IPS-NIHi11 (cell line): ENCODE measurements at places on chromosomes 12 and 14.

DNA sequence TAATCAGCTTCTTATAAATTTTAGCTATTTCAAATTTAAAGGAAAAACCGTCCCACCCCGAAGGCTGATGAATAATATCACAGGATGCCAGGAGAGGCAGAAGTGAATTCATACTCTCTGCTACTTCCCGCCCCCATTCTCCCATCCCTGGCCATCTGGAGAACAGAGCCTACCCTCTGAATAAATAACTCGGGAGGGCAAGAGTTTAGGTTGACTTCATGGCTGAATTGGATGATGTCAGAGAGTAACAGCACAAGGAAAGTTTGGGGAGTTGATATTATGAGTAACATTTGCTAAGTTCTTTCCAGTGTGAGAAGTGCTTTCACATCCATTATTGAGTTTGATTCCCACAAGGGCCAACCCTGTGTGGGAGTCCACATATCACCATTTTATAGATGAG lies 241.6 kb downstream of the EGLN3 start:
- no peak for DNase-seq

DNA sequence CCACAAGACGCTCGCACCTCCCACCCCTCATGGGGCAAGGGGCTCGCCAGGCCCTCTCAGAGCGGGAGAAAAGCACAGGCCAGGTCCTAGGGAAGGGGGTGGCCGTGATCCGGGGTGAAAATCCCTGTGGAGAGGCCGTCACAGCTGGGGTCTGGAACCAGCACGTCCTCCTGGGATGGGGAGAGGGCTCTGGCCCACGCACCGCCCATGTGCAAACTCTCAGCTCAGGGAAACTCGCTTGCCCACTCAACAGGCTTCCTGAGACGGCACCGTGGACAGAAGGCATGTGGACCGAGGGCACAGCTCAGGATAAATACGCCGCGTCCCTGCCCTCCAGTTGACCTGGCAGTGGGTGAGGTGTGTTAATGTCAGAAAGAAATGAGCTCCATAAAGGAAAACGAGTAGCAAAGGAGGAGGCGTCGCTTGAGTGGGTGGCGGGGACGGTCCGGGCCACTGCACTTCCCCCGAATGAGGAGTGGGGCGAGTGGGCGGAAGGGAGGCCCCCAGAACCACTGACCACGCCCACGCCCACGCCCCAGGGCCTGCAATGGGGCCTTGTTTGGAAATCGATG lies 57.6 kb upstream of the GALNT9 start:
- DNase-seq = no peak

DNA sequence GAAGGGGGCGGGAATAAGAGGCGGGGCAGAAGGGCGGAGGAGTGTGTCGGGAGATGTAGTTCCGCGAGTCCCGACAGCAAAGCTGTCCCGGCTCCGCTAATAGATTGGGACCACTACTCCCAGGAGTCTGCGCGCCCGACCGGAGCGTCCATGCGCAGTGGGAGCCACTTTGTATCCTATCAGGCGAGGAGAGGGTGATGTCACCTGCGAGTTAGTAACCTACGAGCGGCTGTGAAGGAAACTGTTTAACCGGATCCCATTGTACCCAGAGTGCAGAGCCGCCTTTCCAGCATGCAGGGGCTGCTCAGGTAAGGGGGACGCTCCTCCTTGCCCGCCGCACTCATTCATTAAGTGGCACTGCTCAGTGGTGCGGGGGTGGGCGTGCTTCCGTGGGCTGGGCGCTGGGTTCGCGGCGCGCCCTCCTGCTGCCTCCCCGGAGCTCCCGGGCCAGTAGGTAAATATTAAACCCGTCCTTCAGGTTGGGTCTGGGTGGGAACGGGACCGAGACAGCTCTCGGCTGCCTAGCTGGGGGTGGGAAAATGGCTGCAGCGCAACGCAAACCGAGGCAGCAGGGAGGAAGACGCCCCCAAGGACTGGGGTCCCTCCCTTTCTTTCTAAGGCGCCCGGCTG lies at the start of gene DAAM1:
DAAM1 (plus strand) TSS at position 207 of the 630 bp plus-strand sequence. CDS start 74,811 bp downstream, outside the sequence.
- peak; percentile 90 for DNase-seq

DNA sequence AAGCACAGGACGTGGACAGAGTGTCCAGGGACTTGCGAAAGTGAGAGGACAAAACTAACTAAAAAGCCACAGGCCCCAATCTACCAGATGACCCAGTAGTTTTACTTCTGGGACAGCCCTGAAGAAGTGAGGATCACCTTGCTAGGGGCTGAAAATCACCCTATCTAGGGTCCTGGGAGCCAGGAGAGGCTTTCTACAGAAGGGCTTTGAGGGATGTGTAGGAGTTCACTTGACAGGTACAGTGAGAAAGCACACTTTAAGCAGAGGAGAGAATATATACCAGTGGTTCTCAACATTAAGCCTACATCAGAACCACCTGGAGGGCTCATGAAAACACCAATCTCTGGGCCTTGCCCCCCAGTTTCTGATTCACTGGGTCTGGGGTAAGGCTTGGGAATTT lies 60.8 kb downstream of the ZNF664 start:
- no peak for DNase-seq

DNA sequence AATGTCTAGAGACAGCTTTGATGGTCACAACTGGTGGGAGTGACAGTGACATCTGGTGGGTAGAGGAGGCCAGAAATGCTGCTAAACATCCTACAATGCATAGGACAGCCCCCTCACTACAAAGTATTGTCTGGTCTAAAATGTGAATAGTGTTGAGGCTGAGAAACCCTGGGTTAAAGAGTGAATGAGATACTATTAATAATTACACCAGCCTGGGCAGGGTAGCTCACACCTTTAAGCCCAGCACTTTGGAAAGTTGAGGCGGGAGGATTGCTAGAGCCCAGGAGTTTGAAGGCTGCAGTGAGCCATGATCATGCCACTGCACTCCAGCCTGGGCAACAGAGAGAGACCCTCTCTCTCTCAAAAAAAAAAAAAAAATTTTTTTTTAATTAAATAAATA lies 11.1 kb downstream of the SVOP start:
- no peak for DNase-seq

- DNase-seq = no peak
Observed at GRCh38 chr14:26380637-26381036, 217.2 kb downstream of the NOVA1 start.

DNA sequence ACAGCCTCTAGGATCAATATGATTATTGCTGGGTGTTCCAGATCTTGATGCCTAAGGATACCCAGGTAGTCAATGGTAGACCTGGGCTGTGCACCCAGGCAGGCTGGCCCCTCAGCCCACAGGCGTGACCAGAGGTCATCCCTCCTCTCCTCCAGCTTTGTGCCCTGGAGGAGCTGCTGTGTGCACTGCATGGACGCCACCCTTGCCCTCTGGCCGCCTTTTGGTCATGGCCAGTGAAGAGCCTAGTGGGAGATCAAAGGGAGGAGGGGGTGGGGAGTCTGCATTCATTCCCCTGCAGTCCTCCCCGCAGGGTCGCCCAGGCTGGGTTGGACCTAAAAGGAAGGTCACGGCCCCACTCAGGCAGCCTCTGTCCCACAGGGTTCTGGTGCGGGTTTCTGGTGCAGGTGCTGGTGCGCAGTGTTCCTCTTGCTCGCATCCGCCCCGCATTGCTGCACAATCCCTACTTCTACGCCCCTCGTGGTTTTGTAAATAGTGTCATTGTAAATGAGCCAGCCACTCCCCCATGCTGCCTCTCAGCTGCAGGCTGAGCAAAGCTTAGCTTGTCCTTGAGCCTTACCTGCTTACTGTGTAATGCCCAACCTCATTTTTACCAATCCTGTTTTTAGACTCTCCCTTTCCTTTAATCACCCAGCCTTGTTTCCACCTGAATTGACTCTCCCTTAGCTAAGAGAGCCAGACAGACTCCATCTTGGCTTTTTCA lies 55.3 kb downstream of the PSMA6 start:
- DNase-seq = no peak

GRCh38 chr12:132388379-132389015 lies 59.1 kb upstream of the GALNT9 start:
- no peak for DNase-seq

DNA sequence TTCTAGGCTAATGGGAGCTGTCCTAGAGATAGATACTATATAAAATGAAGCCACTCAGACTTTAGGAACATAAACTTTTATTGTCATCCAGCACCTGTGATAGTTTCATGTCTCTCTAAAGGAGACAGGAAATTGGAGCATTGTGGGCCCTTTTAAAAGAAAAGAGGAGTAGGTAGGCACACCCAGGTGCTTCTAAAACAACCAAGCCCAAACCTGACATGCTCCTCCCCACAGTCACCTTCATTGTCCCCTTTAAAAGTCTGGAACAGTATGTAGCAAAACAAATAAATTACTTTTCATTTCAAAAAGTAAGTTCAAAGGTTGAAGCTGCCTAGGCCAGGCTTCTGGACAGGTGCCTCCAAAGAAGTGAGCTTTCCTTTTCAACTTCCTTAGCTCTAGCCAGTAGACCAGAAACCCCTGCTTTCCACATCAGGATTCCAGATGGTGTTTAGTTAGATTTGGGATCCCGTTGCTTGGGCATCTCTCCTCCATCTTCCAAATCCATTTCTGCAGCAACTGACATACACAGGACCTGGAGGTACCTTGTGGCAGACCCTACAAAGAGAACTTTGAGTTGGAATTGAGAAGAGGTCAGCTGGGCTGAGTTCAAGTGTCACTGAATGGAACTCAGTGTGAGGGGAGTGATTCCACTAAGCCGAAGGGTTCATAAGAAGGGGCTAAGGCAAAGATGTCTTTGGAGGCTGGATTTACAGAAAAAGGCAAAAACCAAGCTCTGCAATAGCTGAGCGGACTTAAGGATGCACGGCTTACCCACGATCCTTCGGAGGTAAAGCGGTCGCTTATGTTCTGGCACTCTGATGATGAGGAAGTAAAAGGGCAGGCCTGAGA lies 6.9 kb downstream of the OXA1L start:
- no peak for DNase-seq

DNA sequence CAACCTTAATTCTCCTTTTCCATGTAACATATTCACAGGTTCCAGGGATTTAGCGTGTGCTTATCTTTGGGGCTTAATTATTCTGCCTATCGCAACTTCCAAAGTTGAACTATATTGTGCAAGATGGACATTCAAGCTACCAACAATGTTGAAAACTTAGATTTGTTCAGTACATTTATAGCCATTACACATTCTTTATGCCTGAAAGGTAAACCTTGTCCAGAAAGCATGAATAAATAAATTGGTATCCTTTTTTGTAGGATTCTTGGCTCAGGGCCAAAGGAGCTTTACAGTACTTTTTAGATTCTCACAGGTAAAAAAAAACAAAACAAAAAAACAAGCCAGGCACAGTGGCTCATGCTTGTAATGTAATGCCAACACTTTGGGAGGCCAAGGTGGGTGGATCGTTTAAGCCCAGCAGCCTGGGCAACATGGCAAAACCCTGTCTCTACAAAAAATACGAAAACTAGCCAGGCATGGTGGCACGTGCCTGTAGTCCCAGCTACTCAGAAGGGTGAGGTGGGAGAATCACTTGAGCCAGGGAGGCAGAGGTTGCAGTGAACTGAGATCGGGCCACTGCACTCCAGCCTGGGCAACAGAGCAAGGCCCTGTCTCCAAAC lies 3.3 kb downstream of the C12orf56 start:
- no peak for DNase-seq

DNA sequence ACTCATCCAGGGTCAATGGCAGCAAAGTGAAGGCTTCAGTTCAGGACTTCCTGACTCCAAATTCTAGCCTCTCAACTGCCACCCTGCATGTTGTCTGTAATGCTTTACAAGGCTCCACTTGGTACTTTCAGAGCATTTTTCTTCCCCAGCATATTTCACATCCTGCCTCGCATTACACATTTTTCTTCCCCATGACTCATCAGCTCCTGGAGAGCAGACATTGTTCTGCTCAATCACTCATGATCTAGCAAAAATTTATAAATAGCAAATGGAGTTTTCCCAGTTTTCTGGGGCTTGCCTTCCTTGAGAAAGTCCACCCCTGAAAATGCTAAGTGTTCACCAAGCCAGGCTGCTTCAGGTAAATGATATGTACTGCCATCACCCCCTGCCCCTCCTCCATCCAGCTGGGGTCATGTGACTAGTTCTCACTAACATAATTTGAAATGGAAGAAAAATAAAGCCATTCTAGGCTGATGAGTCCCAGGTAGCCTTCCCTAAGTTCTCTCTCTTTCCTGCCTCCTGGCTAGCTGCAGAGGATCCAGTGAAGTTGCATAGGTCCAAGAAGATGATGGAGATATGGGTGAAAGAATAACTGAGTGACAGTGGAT lies 69.4 kb downstream of the ARMH4 start:
- DNase-seq = peak; percentile 42

DNA sequence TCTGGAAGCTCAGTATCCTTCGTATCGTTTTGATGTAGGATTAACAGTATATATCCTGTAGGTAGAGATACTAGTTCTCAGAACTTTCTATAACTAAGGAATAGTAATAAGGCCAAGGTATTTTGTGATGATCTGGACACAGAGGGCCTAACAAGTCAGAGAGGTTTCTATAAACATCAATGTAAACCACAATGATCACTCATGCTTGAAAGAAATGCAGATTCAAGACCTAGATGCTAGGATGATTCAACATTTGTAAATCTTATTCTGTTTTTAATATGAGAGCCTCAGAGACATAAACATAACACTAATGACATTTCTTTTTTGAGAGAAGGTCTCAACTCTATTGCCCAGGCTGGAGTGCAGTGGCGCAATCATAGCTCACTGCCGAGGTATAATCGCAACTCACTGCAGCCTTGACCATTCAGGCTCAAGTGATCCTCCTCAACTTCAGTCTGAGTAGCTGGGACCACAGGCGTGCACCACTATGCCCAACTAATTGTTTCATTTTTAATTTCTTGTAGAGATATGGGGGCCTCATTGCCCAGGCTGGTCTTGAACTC lies 16.2 kb downstream of the SUPT16H start:
- DNase-seq = no peak

GRCh38 chr12:120820884-120821510 lies 83.2 kb downstream of the SPPL3 start:
- no peak for DNase-seq

DNA sequence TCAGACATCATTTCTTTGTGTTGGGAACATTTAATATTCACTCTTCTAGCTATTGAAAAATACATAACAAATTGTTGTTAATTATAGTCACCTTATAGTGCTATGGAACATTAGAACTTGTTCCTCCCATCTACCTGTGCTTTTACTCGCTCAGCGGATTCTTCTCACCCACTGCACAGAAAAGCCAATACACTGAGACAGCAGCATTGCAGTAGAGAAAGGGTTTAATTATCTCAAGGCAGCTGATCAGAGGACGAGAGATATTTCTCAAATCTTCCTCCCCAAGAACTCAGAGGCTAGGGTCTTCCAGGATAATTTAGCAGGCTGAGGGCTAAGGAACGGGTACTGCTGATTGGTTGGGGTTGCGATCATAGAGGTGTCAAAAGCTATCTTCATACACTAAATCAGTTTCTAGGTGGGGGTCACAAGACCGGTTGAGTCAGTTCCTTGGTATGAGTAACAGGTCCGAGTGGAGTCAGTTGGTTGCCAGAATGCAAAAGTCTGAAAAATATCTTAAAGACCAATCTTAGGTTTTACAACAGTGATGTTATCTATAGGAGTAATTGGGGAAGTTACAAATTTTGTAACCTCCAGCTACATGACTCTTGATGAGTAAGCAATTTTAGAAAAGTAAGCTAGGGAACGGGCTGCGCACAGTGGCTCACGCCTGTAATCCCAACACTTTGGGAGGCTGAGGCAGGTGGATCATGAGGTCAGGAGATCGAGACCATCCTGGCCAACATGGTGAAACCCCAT lies 173.1 kb downstream of the FBXL14 start:
- no peak for DNase-seq

GRCh38 chr12:104132351-104132956 lies 5.6 kb downstream of the NFYB start:
- DNase-seq = no peak
